ENCODE measurements at places on chromosomes 12 and 14.

DNA sequence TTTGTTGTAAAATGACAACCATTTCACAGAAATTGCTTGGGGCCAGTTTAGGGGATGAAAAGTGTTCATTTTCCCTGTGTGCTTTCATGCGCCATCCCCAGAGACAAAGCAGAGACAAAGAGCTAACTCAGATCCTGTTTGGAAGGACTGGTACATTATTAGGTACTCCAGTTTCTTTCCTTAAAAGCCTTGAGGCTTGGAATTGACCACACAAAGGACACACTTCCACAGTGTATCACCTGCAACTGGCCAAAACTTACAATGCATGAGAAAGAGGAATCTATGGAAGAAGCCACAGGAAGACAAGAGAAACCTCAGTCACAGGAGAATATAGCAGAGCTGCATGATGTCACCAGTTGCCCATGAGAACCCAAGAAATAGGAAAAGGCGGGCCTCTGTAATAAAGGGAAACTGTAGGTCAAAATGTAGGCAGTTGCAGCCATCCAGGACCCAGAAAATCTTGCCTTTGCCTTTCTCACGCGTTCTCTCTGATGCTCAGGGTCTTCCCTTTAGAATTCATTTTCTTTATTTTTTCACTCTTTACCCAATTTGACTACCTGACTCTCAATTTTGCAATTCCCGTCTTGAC, 339.0 kb downstream of the RMST start:
- DNase-seq: no peak

DNA sequence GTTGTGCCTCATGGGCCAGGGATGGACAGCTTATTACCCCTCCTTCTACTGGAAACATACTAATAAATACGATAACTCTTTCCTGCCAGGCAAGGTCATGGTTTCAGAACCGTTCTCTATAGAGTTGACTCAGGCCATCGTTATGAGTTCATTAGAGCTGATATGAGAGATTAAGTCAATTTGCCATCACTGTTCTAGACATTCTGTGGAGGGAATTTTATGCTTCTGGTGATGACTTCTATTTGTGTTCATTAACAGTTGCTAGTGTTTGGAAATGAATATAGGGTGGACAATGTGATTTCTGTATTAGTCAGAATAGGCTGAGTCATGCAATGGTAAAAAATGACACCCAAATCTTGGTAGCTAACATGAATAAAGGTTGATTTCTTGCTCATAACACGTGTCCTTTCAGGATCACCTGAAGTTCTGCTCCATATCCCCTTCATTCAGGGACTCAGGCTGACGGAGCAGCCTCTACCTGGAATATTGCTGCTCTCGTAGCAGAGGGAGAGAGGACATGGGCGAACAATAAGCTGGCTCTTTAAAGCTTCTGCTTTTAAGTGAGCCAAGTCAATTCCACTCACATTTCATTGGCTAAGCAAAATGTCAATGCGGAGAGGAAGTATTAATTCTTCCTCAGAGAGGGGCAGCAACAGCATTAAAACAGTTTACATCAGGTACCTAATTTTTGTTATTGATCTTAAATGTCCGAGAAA, 18.5 kb upstream of the TBPL2 start:
- peak; percentile 44 for DNase-seq

GRCh38 chr12:78018939-78019338, 188.2 kb downstream of the NAV3 start:
- DNase-seq: no peak

- peak; percentile 17 for DNase-seq
Observed at GRCh38 chr12:41932470-41932991, 212.1 kb downstream of the GXYLT1 start.

DNA sequence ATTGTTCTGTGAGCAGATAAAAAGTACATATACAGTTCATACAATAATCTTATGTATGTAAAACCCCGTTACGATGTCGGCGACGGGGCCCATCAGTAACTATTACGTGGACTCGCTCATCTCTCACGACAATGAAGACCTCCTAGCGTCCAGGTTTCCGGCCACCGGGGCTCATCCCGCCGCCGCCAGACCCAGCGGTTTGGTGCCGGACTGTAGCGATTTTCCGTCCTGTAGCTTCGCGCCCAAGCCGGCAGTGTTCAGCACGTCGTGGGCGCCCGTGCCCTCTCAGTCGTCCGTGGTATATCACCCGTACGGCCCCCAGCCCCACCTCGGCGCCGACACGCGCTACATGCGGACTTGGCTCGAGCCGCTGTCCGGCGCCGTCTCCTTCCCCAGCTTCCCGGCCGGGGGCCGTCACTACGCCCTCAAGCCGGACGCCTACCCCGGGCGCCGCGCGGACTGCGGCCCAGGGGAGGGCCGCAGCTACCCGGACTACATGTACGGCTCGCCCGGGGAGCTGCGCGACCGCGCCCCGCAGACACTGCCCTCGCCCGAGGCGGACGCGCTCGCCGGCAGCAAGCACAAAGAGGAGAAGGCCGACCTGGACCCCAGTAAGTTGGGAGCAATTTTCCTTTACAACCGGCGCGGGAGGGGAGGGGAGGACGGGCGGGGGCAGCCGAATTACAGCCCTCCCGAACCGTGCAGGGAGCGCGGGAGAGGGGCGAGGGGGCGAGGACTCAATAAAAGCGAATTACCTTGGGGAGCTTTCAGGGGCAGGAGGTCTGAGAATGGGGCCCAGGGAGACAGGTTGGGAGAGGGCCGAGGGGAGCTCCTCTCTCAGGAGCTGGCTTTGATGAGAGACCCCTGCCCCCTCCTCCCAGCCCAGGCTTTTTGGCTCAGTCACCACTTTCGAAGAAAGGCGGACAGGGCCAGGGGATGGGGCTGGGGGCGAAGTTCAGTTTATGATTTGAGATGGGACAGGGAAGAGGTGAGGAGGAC, at the start of gene HOXC9:
TSS of gene HOXC9 (plus strand) at position 46 of the 999 bp plus-strand sequence. CDS start at position 74, 28 bp downstream.
- no peak for DNase-seq

DNA sequence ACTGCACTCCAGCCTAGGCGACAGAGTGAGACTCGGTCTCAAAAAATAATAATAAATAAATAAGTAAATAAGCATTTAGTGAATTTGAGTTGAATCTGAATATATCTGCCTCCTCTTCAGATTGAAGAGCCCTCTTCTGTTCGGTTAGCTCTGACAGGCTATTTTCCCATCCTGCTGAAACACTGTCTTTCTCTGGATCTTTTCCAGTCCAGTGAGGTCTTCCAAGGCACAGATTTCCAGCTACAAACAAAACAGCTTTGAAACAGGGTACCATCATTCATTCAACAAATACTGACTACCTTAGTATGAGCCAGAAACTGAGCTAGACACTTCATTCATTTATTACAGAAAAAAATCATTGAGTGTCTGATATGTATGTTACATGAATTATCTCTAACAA, 7.2 kb upstream of the SPRYD3 start:
- no peak for DNase-seq

- no peak for DNase-seq
Observed at GRCh38 chr14:87407344-87407743, 585.6 kb downstream of the GALC start.

All from fibroblast of skin of back (primary cell).